Left hindlimb (tissue), 1 donor: ENCODE measurements at places on chromosomes 2 and 18.

- no peak for DNase-seq
Measured at GRCh38 chr2:70420740-70421139, 118.9 kb upstream of the FAM136A start.

GRCh38 chr18:23179416-23179815 is 44.1 kb downstream of the CABLES1 start:
- DNase-seq: no peak

DNA sequence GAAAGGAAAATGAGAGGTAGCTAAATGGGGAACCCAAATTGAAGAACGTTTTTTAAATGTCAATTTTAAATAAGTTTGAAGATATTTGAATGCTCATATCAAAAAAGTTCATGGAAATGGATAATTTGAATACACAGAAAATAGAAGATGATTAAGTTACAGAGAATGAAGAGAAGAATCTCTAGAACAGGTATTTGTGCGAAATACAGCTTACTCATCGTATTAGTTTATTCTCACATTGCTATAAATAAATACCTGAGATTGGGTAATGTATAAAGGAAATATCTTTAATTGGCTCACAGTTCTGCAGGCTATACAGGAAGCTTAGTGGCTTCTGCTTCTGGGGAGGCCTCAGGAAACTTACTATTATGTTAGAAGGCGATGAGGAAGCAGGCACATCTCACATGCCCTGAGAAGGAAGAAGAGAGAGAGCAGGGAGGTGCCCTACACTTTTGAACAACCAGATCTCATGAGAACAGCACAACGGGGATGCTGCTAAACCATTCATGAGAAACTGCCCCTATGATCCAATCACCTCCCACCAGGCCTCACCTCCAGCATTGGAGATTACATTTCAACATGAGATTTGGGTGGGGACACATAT is 89.7 kb upstream of the DTNA start:
- no peak for DNase-seq

- DNase-seq: no peak
Measured at GRCh38 chr18:24539866-24540617, 79.6 kb downstream of the HRH4 start.

DNA sequence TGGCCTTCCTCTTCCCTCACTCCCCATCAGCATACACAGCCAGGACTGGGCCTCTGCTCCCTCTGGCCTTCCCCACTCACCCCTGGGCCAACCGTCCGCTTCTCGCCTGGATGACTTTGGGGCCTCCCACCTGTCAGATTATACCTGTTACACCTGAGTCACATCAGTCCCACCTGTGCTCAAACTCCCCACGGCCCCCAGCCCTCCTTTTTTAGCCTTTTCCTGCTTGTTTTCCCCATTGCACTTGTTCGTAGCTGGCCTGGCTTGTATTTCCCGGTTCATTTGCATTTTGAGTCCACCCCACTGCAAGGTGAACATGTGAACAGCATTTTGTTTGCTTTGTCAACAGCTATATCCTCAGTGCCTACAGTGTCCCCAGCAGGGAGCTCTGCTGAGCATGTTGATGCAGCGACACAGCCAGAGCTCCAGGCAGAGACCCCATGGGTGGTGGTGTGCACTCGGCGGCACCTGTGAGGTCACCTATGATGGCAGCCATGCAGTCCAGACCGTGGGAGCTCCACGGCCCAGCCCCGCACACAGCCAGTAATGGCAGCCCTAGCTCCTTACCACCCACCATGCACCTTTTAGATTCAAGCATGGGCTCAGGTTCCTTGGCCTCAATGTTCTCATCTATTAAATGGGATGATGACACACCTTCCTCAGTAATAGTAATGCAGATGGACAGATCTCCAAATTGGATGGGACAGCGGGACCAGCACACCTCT is 276.4 kb upstream of the HS6ST1 start:
- no peak for DNase-seq

DNA sequence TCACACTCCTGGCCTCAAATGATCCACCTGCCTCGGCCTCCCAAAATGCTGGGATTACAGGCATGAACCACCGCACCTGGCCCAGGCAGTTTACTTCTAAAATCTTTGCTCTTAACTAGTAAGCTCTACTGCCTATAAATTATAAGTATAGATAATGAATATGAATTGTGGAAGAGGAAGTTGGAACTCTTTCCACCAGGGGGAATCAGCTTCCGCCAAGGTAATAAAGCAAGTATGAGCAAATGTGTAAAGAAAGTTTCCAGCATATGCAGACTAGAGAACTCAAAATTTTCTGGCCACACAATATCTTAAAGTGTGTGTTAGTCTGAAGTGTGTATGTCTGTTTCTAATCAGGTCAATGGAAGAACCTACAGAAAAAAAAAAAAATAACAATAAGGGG is 68.1 kb downstream of the RMDN2 start:
- DNase-seq: no peak

- DNase-seq: no peak
Measured at GRCh38 chr2:20421336-20421987, 25.4 kb upstream of the RHOB start.

DNA sequence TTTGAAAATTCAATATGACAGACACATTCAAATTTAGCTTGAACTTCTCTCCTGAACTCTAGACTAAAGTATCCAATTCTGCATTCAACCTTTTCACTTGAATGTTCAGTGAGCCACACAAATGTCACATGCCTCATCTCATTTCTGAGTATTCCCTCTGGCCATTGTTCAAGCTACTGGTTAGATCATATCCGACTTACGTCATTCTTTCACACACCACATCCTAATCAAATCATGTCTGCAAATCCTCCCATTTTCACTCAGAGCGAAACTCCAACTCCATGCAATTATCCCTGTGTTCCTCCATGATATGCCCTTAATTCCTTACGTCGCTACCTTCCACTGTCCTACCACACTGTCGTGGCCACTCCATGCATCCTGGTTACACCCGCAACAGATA is 425.1 kb downstream of the CBLN2 start:
- no peak for DNase-seq

- no peak for DNase-seq
Measured at GRCh38 chr2:72828840-72829507, 3.1 kb upstream of the EXOC6B start.
